ENCODE measurements at places on chromosomes 4 and X. TPM values are rescaled to one million over a fixed set of nuclear protein-coding genes. Genes with fewer than 3 reads are reported as not detected.

GRCh38 chr4:110636171-110636679 lies 13.3 kb upstream of the PITX2 start:
- no peak for DNase-seq

DNA sequence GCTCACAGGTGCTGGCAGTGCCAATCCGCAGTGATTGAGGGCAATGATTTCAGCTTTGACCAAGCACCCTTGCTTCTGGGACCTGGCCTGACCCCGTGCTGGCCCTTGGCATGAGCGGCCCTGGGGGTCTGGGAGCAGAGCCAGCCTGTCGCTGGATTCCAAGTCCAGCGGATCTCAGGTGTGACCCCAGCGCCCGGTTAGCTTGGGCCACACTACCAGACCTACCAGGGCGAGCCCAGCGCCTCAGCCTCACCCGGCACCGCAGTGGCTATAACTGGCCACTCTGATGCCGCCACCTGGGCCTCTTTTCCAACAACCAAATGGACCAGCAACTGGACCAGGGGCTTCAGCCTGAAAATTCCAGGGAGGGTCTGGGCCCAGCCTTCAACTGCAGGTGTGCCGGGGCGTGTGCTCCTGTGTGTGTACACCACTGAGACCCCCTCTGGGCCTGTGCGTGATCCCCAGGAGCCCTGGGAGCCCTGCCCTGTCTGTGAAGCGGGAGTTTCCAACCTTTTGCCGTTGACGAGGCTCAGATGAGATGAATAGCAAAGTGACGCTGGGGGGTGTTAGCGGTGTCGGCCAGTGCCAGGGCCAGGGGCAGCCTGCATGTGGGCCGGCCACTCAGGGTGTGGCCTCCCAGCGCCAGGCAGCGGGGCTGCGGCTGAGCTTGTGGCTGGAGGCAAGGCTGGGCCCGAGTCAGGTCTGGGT lies 658 bp downstream of the SH3TC1 start:
- DNase-seq: no peak

DNA sequence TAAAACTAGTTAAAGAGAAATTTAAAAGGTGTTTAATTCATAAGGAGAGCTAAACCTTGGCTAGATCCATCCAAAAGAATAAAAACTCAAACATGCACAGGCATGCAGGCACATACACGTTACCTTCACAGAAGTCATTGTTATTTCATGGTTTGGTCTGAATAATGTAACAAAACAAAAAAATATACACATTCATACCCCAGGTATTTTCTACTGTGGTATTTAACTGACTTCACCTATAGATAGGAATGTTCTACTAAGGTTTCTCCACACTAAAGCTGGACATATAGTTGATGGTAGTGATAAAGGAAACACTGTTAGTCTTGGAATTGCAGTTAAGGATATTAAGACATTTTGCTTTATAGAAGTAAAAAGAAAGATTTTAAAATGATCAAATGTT lies 283.6 kb upstream of the PCDH10 start:
- DNase-seq: no peak

DNA sequence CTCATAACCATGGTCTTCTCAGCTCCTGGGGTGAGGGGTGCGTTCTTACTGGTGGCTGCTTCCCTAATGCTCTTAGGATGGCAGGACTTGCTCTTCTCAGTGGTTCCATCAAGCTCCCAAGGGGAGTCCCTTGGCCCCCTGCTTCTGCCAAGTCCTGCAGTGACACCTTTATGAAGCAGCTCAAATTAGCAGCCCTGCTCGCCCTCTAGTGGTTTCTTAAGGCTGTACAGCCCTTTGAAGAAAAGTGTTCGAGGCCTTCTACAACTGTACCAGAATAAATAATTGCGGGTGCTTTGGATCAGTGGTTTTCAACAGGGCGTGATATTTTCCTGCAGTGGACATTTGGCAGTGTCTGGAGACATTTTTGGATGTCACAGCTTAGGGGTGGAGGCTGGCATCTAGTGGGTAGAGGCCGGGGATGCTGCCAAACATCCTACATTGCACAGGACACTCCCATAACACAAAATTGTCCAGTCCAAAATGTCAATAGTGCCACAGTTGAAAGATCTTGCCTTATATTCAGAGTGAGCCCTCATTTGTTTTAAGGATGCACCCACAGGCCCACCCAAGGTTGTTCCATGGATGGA lies 204.7 kb upstream of the S100G start:
- no peak for DNase-seq

DNA sequence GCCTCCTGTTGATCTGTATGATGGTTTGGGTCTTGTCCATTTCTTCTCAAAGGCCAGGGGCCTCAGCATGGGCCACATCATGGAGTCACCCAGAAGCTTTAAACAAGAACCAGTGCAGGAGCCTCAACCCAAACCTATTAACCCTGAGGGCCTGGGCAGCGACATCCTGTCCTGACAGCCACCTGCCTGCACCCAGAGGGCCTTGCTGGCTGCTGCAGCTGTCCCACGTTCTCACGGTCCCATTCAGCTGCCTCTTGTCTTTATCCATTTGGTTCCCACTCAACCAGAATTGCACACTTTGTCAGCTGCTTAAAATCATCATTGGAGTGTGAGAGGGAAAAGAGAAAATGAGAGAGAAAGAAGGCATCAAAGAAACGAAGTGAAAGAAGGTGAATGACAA lies 21.6 kb downstream of the C4orf50 start:
- peak; percentile 44 for DNase-seq

- DNase-seq: no peak
Observed at GRCh38 chr4:88893961-88894360, 163.0 kb downstream of the FAM13A start.

GRCh38 chrX:150372280-150372679 lies 9.2 kb downstream of the MAMLD1 start:
- DNase-seq: no peak

GRCh38 chr4:98260579-98261404 lies at the start of gene RAP1GDS1:
Gene RAP1GDS1 (plus strand): TSS chr4:98261384. CDS start chr4:98261566, 182 bp downstream.
- DNase-seq: peak; percentile 97

DNA sequence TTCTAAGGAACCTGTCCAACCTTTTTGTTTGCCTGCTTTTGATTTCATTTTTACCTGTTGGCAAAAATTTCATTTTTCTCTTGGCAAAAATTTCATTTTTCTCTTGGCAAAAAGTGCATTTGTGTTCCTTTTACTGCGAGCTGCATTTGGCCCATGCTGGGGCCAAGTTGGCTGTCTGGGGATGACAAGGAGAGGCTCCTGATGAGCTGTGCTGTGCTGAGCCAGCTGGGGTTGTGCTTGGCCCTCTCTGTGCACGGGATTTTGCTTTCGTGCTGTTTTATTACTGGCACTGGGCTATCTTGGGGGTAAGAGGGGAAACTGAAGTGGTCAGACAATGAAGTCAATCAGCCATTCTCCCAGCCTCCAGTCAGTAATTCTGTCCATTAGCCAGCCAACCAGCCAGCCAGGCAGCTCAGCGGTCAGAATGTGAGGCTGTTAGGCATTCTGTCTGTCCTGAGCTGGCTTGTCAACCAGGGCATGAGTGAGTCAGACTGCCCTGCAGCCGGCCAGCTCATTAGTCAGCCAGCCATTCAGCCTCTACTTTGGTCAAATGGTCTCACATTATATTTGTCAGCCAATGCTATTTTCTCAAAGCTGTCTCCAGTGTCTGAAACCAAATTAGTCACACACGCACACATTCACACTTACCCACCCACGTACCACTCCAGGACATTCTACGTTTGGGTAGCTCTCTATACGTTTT lies 56.9 kb upstream of the PRPS1 start:
- DNase-seq: no peak

DNA sequence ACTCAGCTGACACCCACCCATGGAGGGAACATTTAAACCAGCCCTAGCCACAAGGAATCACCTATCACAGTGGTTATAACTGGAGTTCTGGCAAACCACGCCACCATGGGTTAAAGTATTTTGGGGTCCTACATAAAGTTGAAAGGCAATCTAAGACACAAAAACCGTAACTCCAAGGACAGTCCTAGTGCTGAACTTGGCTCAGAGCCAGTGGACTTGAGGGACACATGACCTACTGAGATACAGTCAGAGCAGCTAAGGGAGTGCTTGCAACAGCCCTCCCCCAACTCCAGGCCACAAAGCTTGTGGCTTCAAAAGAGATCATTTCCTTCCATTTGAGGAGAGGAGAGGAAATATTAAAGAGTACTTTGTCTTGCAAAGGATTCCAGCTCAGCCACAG lies 300.5 kb downstream of the FGF13 start:
- DNase-seq: no peak

GRCh38 chr4:105686571-105686970 lies 21.9 kb downstream of the INTS12 start:
- DNase-seq: no peak

The ARHGAP10 gene
- total RNA-seq: 130 TPM

The DDX53 gene
- total RNA-seq: not detected

The GC gene
- total RNA-seq: not detected

The CCDC160 gene
- 1.4 TPM for total RNA-seq

Measured in sigmoid colon (tissue), 7 donors.